ENCODE measurements at places on chromosomes 5 and 9. TPM values are rescaled to one million over a fixed set of nuclear protein-coding genes. Genes with fewer than 3 reads are reported as not detected.
A peak's percentile ranks its signal among the peaks of the same experiment; 100 is the strongest.

- peak; percentile 91 for DNase-seq
Measured at GRCh38 chr9:70258692-70259511, at the start of gene SMC5. SMC5 (plus strand) TSS chr9:70258978; CDS start chr9:70259079, 101 bp downstream.

GRCh38 chr9:137970098-137970497 lies 92.5 kb downstream of the CACNA1B start:
- no peak for DNase-seq

GRCh38 chr5:169717288-169717687 lies 80.2 kb downstream of the DOCK2 start:
- DNase-seq: no peak

- no peak for DNase-seq
Measured at GRCh38 chr5:57834829-57835608, 352.4 kb upstream of the ACTBL2 start.

DNA sequence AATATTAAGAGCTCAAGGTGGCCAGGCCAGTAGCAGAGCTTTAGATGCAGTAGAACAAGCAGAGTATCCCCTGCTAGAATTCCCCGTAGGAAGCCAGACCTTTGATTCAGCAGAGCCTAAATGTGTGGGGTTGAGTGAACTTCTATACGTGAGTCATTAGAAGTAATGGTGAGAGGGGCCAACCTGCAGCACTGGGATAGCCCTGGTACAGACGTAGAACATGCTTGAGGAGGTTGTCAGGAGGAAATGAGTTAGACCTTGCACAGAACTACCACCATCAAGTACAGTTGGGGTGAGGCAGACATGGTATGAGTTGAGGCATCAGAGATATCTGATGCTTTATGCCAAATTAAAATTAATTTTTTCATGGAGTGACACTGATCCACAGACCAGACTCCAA lies 42.0 kb downstream of the PDCD1LG2 start:
- no peak for DNase-seq

DNA sequence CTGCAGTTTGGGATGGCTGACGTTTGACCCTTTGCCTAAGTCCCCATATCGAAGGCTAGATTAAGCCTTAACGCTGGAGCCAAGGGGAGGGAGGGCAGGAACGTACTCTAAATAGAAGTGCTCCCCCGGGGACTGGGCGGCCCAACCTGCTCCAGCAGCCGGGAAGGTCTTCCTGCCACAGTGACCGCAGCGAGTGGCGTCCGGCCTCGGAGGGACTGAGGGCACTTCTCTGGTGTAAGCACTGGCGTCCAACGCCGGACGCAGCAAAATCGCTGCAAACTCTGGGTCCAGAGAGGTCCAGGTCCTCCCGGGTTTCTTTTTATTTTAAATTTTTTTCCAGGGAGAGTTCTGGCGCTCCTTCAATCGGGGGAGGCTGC lies 505 bp upstream of the ACER2 start:
- peak; percentile 77 for DNase-seq

CD72 gene
- total RNA-seq: 0.80 TPM

CEMIP2 gene
- total RNA-seq: 7.0 TPM

DBH gene
- not detected for total RNA-seq

C9orf153 gene
- total RNA-seq: 0.54 TPM

Data from heart left ventricle (tissue), 16 donors.